ENCODE measurements at places on chromosomes 1 and 21. TPM values are rescaled to one million over a fixed set of nuclear protein-coding genes. Genes with fewer than 3 reads are reported as not detected.

GRCh38 chr1:100428160-100428559 lies 75.9 kb downstream of the CDC14A start:
- DNase-seq: no peak

Gene DMBX1
- not detected for total RNA-seq

DNA sequence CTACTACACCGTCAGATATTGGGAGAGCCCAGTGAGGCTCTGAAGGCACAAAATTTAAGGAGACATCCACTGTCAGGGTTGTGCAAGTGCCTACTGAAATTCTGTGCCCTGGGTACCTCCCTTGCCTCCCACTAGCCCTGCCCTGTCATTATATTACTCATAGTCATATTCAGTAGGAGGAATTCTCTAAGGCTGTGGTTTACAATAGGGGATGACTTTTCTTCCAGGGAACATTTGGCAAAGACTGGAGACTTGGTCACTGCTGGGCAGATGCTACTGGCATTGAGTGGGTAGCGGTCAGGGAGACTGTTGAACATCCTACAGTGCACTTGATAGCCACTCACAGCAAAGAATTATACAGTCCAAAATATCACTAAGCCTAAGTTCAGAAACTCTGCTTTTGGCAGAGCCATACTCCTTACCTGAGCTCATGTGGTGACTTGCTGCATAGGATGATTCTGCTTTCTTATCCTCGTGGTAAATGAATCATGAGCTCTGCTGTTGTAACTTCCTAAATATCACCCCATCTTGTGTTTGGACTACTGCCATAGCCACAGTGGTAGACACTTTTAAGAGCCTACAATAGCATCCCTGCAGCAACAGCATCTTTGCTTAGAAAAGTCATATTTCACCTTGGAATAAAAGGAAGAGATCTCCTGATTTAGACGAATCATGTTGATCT lies 563.4 kb upstream of the PLXNA2 start:
- DNase-seq: no peak

Gene SELE
- total RNA-seq: 0.93 TPM

Gene FCRL6
- total RNA-seq: 0.23 TPM

Gene LDLRAD1
- total RNA-seq: 0.63 TPM

DNA sequence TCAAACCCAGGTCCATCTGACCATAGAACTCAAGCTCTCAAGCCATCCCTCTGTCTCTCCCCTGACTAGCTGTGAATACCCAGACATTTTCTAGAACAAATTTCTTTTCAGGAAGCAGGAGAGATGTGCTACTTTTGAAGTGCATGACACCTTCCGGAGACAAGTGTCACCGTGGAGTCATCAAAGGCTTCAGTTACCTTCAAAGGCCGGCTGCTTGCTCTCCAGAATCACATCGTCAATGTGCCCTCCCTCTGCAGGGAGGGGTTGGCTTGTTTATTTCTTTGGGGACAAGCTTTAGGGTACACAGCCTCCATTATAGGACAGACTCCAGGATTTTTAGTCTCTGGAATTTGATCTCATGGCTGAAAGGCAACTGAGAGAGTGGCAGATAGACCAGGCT lies 37.7 kb upstream of the IGSF21 start:
- no peak for DNase-seq

Gene OLIG2
- total RNA-seq: not detected

GRCh38 chr21:40463176-40463575 lies 383.8 kb downstream of the DSCAM start:
- no peak for DNase-seq

DNA sequence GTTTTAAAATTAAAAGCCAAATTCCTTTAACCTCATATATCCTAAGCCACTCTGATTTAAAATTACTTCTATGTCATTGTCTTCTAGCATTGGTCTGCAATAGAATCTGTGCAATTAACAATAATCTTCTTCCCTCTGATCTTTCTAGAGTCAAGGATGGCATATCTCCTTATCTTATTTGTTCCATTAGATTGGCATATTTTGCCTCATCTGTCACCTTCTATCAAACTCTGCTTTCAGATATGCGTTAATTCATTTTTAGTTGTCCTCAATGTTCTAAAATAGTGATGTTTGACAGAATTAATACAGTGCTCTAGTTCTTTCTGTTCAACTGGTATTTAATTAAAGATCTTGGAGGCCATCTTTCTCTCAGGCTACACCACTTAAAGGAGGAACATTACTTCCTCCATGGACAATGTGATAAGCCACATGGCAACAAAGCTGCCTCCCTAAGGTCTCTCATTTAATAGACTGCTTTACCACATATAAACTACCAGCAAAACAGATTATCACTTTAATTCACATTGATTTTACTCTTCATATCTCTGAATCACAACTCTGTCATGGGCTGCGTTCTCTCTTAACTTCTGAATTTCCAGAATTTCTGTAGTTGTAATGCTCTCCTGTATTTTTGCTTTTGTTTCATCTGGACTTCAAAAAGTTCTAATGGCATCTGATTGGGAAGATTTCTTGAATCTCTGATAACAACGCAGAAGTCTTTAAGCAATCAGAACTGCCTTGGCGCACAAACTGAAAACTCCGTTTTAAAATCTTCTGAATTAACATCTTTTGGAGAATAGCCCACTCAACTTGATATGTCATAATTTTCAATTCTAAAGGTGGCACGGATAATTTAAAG lies 2.8 kb downstream of the NRIP1 start:
- DNase-seq: no peak

Gene METTL18
- 2.0 TPM for total RNA-seq

DNA sequence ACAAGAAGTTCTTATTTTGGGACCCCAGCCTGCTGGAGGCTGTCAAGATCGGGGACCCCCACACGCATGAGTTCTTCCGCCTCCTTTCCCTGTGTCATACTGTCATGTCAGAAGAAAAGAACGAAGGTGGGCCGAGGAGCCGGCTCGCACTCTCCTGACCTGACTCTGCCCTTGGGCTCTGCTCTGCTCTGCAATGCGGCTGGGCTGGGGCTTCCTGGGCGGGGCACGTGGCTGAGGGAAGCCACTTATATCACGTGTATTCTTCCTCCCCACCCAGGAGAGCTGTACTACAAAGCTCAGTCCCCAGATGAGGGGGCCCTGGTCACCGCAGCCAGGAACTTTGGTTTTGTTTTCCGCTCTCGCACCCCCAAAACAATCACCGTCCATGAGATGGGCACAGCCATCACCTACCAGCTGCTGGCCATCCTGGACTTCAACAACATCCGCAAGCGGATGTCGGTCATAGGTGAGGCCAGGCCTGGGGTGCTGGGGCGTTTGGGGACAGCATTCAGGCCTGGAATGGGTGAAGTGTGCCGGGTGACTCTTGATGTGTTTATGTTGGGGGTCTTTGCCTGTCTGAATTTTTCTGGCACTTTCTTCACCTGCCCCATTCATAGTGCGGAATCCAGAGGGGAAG lies 17.6 kb downstream of the ATP8B2 start:
- DNase-seq: no peak

Gene DEPDC1
- total RNA-seq: 0.25 TPM
